Muscle of back (tissue), 13 donors: ENCODE measurements at places on chromosomes 7 and 10.

- DNase-seq, result no peak
Observed at GRCh38 chr7:48971173-48971572, 46.8 kb downstream of the CDC14C start.

DNA sequence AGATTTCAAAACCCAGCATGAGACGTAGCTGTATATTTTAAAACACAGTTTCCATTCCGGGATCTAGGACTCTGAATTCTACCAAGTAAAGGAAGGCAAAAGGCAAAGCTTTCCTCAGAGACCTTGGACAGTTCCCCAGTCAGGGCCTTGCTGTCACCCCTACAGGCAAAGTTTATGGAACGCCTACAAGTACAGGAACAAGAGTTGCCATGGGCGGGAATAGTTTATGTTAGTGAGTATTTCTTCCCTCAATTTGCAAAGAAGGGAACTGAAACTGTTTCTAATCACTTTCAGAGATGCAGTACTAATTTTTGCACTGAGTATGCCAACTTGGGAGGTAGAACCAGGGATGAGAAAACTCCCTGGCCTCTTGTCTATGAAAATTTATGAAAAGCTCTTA is 68.2 kb upstream of the LRGUK start:
- no peak for DNase-seq

DNA sequence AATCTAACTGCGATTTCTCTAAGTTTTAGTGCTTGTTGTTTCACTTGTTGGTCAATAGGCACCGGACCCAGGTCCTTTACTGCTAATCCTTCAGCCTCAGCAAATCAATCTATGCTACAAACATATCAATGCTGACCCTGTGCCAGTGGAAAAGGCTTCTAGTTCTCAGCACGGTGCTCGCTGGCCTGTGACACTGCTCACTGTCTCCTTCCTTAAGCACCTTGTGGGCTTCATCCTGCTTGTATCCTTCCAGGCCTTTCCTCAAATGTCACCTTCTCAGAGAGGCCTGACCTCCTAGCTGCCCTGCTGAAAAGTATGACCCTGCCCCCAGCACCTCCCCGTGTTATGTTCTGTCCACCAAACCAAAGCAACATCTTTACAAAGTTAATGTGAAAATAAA is 201.2 kb upstream of the FRMD4A start:
- no peak for DNase-seq

- no peak for DNase-seq
Observed at GRCh38 chr7:127812540-127812939, 160.5 kb downstream of the SND1 start.

GRCh38 chr7:10739401-10739800 is 234.3 kb upstream of the PHF14 start:
- DNase-seq, result no peak
